NCI-H82 (cell line): ENCODE measurements at places on chromosomes 3 and 15.

- no peak for DNase-seq
Measured at GRCh38 chr3:15556512-15556911, 35.0 kb upstream of the COLQ start.

GRCh38 chr3:24523988-24524727, 29.5 kb upstream of the THRB start:
- no peak for DNase-seq

- peak; percentile 18 for DNase-seq
Measured at GRCh38 chr15:61715082-61715481, 345.2 kb downstream of the VPS13C start.

DNA sequence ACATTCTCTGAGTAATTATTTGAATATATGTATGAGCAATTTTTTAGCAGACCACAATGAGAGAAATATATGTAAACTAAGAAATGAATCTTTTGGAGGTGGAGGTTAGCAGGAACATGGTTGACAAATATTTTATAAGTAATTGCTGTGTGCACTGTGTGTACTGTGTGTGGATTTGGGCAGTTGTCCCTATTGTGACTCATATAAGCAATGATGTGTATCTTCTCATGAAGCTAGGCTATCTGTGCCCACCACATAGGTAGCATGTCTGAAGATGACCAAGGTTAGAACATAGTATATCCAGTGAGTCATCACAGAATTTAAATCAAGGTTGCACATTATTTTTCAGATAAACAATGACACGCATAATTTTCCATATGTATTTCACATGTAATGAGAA, 713.9 kb upstream of the GBE1 start:
- no peak for DNase-seq

GRCh38 chr15:89150762-89151664, 62.8 kb downstream of the ABHD2 start:
- DNase-seq: no peak

DNA sequence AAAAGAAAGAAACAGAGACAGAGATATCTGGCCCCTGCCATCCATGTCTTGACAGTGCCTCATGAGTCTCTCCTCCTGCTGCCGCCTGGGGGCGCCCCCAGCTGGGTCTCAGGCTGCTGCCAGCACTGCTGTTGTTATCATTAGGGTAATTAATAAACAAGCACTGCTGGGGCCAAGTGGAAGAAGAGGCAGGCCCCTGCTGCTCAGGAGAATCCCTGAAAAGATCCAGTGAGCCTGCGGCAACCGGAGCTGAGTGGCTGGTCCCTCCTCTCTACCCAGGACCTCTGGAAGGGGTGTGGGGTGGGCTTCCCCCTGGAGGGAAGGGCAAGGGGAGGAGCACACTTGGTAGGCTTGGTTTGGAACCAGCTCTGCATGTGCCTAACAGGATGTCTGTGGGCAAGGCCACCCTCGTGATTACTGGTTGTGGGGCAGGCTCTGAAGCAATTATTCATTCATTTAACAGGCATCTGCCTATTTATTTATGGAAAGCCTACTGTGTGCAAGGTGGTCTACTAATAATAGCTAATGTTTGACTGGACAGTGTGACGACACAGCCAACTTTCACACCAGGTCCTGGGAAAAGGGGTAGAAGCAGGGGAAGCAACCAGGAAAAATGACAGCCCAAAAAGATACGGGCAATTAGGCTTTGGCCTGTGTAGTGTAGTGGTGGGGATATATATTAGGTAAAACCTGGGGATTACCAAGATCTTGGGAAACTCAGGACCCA, 1.2 kb upstream of the TYRO3 start:
- peak; percentile 93 for DNase-seq

DNA sequence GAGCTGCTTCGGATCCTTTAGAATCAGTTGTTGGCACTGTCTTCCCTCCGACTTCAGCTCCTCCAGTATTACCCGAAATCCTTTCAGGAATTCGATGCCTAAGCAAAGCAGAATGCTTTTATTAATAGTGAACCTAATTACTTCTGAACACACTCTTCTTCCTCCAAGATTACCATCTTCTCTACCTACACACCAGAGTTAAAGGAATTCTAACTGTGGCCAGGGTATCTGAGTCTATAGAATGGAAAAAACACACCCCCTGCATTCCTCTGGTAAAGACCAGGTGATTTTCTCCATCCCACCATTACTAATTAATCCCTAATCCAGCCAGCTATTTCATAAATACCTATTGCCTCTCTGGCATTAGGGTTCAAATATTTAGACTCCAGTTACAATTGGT, 49.8 kb downstream of the SPATA12 start:
- DNase-seq: no peak

DNA sequence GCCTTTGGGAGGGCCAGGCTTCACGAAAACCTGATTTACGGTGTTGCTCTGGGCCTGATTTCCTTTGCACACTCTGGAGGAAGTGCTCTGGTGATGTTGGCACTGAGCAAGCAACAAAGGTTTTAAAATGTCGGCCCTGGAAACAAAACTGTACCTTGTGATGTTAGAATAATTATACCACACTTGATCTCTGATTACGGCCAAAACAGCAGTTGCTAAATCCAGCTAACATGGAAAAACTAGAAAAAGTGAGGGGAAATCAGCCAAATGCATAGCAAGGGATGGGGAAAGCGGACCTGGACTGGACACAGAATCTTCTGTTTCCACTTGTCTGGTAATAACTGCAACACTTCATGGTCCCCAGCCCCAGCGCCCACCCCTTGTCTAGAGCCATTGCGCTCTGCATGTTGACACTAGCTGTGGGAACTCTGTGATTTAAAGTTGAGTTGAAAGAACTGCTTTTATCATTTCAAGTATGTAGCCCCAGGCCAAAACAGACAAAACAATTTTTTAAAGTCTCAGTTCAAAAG, 120.1 kb downstream of the VGLL4 start:
- DNase-seq: no peak

GRCh38 chr3:184457329-184457728, 77.5 kb downstream of the CHRD start:
- DNase-seq: peak; percentile 93

DNA sequence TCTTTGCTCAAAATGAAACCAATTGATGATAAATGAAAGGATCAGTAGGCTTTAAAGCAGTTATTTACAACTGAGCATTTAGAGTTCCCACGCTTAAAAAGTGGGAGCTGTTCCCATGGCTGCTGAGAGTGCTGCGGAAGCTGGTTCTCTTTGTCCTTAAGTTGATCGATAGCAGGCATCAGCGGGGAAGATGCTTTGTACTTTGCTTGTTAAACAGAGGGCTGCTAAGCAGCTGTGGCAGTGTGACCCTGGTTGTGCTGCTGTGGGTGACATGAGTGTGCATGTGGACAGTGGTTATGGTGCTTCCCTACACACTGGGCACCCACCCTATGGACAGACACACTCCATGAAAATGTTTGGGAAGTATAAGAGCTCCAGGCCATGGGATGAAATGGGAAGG, 96.3 kb downstream of the PTPRG start:
- no peak for DNase-seq
